Skeletal muscle cell (primary cell): ENCODE measurements at places on chromosomes 1 and 21.

DNA sequence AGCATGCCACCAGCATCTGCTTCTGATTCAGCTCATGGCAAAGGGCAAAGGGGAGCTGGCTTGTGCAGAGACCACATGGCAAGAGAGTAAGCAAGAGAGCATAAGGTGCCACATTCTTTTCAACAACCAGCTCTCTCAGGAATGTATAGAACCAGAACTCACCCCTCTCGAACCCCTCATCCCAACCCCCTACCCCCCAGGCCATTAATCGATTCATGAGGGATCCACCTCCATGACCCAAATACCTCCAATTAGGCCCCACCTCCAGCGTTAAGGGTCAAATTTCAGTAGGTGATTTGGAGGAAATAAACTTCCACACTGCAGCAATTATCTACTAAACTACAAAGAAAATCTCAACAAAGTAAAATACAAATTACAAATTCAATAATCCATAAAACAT, 32.2 kb upstream of the LRRC7 start:
- DNase-seq = no peak

DNA sequence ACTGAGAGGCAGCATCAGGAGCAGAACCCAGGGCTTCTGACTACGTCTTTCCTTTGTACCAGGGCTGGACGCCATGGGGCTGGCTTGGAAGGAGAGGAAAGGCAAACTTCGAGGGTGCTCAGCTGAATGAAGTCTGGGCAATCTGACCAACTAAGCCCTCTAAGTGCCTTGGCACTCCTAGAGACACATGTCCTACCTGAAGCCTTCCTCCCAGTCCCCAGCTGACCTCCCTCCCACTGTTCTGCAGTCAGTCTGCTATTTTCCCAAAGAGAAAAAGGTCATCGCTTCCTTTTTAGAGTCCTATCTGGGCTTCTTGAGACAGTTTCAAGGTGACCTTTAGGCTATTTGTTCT, 5.2 kb downstream of the SLC9A1 start:
- no peak for DNase-seq

DNA sequence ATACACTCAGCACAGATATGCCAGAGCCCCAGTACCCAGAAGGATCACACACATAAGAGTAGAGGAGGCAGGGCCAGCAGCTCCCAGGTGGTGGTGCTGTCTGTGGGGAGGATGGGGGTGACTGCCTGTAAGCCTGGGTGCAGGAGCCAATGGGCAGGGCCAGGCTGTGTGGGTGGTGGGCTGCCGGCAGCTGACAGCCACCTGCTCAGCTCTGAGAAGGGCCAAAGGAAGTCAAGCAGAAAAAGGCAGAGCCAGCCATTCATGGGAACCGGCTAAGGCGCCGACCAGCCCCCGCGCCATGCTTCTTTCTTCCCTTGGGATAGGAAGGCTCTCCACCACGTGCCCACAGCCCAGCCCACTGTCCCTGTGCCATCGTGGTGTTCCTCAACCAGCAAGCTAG, 14.1 kb downstream of the PIK3C2B start:
- no peak for DNase-seq

GRCh38 chr1:84720221-84720780, 30.0 kb upstream of the SSX2IP start:
- DNase-seq = no peak

GRCh38 chr1:29382851-29383745, 146.8 kb downstream of the PTPRU start:
- DNase-seq = no peak

DNA sequence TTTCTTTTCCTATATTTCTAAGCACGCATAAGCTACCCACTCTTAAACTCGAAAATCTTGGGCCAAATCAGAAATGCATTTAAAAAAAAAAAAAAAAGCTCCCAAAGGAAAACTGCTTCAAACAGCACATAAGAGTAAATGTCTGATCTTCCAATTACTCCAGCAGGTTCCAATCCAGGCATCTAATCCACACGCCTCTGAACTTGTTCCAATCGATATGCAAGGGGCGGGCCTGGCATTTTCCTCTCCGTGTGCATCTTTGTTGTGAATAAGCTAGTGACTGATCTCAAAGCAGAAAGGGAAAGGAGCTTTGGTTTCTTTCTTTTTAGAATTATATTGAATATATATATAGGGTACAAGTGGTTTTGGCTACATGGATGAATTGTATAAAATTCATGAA, 365.5 kb downstream of the PRDM2 start:
- no peak for DNase-seq

- no peak for DNase-seq
These were observed 108.5 kb downstream of the SDCCAG8 start for GRCh38 chr1:243364330-243364729.

GRCh38 chr21:39538453-39539042, 74.2 kb upstream of the B3GALT5 start:
- DNase-seq = no peak

DNA sequence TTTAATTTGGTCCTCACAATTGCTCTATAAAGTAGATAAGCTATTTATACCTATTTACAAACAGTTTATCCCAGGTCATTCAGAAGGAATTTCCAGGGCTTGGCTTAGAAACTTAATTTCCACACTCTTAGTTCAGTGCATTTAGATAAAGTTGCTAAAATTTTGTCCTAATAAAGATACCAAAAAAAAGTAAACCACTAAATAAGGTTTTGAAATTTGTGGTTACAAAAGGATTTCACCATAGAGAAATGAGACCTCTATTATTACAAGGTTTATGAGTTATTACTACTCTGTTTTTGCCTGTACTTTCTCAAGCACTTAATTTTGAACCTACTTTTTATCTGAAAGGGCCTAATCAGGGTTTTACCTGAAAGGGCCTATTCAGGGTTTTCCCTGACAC, 22.4 kb downstream of the PTPN22 start:
- DNase-seq = no peak

- peak; percentile 94 for DNase-seq
These were observed 471.4 kb downstream of the PTBP2 start for GRCh38 chr1:97192872-97193572.

DNA sequence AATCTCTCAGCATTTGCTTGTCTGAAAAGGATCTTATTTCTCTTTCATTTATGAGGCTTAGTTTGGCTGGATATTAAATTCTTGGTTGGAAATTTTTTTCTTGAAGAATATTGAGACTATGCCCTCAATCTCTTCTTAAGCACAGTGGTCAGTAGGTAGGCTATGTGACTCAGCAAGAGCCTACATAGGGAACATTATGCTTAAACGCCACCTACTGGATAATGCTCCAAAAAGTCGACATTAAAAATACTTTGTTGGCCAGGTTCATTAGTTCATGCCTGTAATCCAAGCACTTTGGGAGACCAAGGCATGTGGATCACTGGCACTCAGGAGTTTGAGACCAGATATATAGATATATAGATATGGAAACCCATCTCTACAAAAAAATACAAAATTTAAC, 678.0 kb upstream of the USP24 start:
- DNase-seq = peak; percentile 30
